ENCODE measurements at places on chromosomes 13 and 19.

- DNase-seq, result no peak
Measured at GRCh38 chr13:79501538-79502232, 20.7 kb downstream of the NDFIP2 start.

- no peak for DNase-seq
Measured at GRCh38 chr13:36675213-36675536, 1.4 kb downstream of the SERTM1 start.

GRCh38 chr13:49580980-49581680 is 4.2 kb downstream of the RCBTB1 start:
- no peak for DNase-seq

DNA sequence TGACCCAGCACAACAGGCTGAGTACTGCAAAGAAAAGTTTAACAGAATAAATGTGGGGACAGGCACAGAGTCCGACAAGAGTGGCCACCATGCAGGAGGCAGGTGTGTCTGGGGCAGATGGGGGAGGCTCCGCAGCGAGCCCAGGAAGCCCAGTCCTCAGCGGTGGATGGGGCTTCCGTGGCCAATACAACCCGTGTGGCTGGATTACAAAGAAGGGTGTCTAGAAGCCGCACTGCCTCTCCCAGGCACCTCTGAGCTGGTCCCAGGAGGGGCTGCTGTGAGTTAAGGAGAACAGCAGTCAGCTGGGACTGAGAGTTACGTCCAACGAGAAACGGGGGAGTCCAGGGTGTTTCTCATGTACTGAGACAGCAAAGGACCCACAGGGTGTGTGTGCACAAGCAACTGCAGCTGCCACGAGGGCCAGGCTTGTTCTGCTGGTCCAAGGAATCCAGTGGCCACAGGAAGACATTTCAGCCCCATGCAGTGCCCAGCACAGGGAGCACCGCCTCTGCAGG is 70.2 kb downstream of the SPACA7 start:
- no peak for DNase-seq

DNA sequence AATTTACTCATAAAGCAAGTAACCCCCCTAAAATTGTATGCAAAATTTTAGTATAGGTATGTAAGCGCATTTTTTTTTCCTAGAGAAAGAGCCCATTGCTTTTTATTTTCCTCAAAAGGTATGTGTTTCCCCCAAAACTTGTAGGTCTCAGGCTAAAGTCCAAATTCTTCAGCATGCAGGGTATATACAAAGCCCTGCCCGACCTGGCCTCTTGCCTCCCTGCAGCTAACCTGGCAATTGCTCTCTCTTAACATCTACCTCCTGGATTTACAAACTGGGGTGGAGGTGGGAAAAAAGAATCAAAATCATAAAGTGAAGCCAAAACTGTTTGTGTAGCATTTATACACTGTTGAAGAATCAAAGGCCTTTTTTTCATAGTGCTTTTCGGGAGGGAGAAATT is 107.8 kb downstream of the KCNRG start:
- no peak for DNase-seq

- no peak for DNase-seq
Measured at GRCh38 chr13:77510156-77510555, 25.4 kb upstream of the SCEL start.

DNA sequence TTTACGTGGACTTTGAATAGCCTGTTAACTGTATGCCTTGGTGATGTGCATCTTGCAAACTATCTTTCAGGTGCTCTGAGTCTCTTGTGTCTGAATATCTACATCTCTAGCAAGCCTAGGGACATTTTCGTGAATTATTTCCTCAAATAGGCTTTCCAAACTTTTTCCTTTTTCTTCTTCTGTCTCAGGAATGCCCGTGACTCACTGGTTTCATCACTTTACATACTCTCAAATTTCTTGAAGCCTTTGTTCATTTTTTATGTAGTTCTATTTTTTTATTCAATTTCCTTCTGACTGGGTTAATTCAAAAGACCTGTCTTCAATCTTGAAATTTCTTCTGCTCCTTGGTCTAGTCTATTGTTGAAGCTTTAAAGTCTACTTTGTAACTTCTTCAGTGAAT is 332.2 kb downstream of the OXGR1 start:
- no peak for DNase-seq

DNA sequence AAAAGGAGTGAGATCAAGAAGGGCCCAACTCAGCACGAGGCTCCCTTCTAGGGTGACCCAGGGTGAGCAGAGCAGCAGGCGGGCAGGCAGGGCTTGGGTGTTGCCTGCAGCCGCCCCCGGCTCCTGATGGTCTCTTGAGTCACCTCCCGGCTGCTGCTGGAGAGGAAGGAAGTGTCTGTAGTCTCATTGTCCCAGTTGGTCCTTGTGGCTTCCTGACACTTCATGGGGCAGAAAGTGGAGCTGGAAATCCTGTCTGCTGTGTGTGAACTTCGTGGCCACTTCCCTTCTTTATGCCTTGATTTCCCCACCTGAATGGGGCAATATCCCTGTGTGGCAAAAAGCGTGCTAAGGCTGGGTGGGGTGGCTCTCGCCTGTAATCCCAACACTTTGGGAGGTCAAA is 2.5 kb downstream of the MAP1S start:
- DNase-seq, result no peak

- DNase-seq, result no peak
Measured at GRCh38 chr13:70856711-70857110, 748.5 kb upstream of the KLHL1 start.

DNA sequence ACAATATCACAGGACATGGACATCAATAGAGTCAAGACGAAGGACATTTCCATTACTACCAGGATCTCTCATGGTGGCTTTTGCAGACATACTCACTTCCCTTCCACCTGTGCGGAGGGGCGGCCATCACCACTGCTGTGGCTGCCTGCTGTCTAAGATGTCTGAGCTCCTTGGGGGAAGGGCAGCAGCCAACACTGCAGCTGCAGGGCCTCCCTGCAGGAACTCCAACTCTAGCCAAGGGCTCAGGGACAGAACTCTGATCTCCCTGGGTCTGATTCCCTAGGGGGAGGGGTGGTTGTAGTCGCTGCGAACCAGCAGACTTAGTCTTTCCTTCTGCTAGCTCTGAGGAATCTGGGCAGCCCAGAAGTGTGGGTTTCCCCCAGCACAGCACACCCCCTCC is 78.9 kb upstream of the ANKRD10 start:
- no peak for DNase-seq

DNA sequence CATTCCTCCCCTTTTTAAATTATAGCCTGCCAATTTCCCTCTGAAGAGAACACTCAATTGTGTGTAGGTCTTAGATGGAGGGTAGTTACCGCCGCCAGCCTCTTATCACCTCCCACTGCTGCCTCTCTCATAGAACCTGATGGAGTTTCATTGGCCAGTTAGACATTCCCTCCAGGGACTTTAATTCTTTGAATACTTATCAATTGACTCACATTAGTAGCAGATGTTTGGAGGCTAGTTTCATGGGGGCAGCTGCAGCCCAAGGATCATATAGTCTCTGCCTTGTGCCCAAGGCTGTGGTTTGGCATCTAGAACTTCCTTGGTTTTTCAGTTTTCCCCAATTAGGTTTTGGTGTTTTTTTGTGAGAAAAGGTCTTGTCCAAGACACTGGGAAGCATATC is 318.9 kb upstream of the HTR2A start:
- DNase-seq, result no peak

GRCh38 chr19:5672708-5673459 is 7.4 kb downstream of the MICOS13 start:
- DNase-seq, result no peak

- no peak for DNase-seq
Measured at GRCh38 chr13:87999240-87999700, 328.1 kb downstream of the SLITRK5 start.

DNA sequence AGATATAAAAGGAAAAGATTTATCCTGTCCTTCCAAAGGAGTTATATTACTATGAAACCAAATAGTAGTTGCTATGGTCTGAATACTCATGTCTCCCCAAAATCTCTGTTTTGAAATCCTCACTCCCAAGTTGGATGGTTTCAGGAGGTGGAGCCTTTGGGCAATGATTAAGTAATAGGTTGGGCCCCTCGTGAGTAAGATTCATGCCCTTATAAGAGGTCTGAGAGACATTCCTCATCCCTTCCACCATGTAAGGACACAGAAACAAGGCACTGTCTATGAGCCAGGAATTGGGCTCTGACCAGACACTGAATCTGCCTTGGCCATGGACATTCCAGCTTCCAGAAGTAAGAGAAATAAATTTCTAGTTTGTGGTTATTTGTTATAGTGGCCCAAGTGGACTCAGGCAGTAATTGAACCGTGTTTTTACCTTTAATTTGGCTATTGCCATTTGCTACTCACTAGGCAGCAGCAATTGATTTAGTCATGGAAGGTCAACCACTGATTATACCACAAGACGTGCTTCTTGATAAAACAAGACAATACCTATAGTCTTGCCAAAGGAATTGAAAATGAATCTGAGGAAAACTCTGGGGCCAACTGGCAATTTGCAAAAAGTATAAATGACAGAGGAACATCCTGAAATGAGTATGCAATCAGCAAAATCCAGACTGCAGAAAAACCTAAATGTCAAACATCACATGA is 717.4 kb upstream of the SPRY2 start:
- DNase-seq, result no peak

GRCh38 chr13:100535426-100536135 is 53.0 kb downstream of the GGACT start:
- no peak for DNase-seq

- DNase-seq, result no peak
Measured at GRCh38 chr13:98332691-98333090, 155.6 kb upstream of the RNF113B start.

GRCh38 chr19:34991542-34992333 is 8.4 kb upstream of the GRAMD1A start:
- no peak for DNase-seq

- DNase-seq, result no peak
Measured at GRCh38 chr13:74090397-74090796, 43.8 kb downstream of the KLF12 start.

- no peak for DNase-seq
Measured at GRCh38 chr13:110136660-110137585, 170.0 kb downstream of the COL4A1 start.

DNA sequence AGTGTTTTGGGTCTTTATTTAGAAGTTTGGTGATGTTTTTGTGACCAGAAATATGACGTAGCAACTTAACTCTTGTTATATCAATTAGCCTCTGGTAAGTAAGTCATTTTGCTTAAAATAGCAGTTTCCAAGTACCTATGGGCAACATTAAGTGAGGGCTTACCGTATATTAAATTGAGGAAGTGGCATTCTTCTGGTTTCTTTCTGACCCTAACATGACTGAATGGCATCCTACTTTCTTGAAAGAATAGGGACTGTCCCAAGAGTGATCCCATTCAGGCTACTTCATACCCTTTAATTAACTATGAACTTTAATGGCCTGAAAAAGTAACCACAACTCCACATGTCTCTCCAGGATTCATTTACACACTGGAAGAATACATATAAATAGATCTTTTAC is 106.6 kb downstream of the MZT1 start:
- DNase-seq, result no peak

DNA sequence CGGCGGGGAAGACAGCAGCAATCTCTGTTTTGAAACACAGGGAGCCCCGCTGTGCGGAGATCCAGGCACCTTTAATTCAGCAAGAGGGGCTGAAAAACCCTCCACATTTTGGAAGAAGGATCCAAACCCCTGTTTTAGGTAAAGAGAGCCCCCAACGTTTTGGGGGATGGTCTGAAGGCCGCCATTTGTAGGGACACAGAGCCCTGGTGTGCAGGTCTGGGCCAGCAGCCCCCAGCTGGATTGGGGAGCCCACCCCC is 3.5 kb upstream of the HOOK2 start:
- no peak for DNase-seq

GRCh38 chr13:23411706-23412105 is 21.8 kb downstream of the SACS start:
- no peak for DNase-seq

GRCh38 chr19:32750441-32751055 is 31.0 kb downstream of the TDRD12 start:
- no peak for DNase-seq

- DNase-seq, result no peak
Measured at GRCh38 chr19:14614099-14614412, 31.2 kb downstream of the CLEC17A start.

DNA sequence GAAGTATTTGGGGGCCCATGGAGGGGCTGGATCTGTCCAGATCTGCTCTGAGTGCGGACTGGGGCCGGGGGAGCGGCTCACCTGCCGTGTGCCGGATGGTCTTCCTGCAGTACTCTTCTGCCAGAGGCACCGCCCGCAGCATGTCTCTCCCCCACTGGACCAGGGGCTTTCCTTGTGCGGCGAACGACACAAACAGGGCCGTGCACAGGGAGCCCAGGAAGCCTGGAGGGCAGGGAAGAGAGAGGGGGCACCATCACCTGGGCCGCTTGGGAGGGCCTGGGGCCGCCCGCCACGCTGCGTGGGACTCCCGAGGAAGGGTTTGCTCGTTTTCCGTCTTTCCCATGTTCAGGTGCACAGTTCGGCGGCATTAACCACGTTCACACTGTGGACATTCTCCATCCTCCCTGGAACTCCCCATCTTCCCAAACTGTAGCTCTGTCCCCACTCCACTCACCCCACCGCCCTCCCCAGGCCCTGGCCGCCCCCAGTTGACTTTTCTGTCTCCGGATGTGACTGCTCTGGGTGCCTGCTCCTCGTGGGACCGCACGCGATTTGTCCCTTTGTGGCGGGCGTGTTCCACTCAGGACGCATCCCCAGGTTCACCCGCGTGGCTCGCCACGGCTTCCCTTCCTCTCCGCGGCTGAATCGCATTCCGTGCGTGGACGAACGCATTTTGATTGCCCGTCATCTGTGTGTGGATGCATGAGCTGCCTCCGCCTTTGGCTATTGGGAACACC is 24.2 kb downstream of the ADPRHL1 start:
- DNase-seq, result no peak

DNA sequence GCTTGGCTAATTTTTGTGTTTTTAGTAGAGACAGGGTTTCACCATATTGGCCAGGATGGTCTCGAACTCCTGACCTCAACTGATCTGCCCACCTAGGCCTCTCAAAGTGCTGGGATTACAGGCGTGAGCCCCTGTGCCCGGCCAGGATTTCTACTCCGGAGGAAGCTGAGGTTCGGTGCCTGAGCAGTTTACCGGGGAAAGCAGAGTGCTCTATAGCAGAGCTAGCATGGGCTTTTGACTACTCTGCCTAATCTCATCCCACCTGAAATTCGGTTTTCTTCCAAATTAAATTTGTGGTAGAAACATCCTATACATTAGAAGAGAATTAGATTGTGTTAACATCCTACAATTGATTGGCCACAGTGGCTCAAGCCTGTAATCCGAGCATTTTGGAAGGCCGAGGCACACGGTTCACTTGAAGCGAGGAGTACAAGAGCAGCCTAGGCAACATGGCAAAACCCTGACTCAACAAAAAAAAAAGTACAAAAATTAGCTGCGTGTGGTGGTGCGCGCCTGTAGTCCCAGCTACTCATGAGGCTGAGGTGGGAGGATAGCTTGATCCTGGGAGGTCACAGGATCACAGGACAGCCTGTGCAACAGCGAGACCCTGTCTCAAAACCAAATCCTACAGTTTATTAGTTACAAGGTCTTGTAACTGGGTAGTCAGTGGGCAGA is 1.6 kb downstream of the RPL13A start:
- no peak for DNase-seq

DNA sequence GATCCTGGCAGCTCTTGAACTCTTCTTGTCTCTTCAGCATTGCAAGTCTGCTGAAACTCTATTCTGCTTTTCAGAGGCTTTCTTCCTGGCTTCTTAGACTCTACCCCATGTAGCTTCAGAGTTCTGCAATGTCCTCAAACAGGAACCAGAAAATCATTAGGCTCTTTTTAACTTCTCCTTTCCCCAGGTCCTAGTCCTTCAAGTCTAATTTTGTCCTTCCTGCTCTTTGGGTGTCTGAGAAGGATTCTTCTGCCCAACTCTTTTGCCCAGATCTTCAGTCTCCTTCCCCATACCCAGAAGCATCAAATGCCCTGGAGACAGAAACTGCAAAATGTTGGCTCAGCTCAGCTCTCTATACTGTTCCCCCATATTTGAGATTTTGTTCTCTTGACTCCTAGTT is 50.0 kb upstream of the CALM3 start:
- no peak for DNase-seq

All from activated T-cell treated with anti-CD3 and anti-CD28 coated beads for 48 hours (primary cell).